ENCODE measurements at places on chromosomes 3 and 15.

DNA sequence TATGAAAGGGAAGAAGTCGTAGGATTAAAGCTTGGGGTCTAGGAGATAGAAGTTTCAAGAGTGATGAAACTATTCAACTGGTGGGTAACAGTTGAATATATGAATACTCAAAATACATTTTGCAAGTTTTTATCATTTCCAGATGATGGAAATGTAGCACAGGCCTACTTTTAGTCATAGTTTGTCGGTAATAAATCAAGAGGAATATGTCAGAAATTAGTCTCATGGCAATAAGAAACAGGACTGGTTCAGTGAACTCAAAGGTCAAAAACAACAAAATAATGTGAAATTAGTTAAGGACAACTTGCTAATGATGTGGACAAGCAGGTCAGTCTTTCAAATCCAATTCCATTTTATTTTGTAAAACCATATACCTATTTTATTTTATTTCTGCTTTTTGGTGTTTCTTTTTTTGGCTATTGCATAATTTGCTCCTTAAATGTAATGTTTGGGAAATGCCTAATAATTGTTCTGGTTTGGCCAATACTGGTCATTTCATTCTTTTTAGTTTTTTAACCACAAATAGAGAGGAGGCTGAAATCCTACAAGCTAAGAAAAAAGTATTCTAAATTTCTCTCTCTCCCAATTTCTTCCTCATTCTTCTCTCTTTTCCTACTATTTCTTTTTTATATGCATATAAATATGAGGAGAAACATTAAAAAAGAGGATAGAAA is 195.2 kb upstream of the ARHGEF26 start:
- no peak for DNase-seq

DNA sequence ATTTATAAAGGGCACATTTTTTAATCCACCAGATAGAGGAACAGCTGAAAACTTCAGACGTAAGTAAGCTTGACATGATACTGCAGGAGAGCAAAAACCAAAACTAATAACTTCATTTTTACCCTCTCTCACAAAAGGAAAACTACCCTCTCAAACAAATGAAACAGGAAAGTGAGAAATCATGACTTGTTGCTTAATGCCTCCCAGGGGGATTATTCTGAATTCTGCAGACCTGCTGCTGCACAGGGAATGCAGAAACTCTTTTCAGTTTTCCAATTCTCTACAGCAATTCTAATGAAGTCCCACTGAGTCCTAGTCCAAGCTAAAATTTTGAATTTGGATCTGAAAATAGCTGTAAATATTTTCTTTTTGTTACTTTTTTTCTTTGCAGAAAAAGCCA is 637.1 kb upstream of the CCDC54 start:
- no peak for DNase-seq

- DNase-seq = no peak
Measured at GRCh38 chr15:73001840-73002239, 50.4 kb upstream of the NEO1 start.

- DNase-seq = no peak
Measured at GRCh38 chr3:183108001-183108449, 8.7 kb upstream of the MCCC1 start.

- DNase-seq = no peak
Measured at GRCh38 chr3:10468613-10469354, 36.6 kb downstream of the ATP2B2 start.

- no peak for DNase-seq
Measured at GRCh38 chr3:4570840-4571621, 77.9 kb downstream of the ITPR1 start.

- DNase-seq = no peak
Measured at GRCh38 chr3:72171946-72172345, 387.0 kb upstream of the PROK2 start.

GRCh38 chr3:139755551-139755950 is 77.8 kb upstream of the NMNAT3 start:
- DNase-seq = no peak

DNA sequence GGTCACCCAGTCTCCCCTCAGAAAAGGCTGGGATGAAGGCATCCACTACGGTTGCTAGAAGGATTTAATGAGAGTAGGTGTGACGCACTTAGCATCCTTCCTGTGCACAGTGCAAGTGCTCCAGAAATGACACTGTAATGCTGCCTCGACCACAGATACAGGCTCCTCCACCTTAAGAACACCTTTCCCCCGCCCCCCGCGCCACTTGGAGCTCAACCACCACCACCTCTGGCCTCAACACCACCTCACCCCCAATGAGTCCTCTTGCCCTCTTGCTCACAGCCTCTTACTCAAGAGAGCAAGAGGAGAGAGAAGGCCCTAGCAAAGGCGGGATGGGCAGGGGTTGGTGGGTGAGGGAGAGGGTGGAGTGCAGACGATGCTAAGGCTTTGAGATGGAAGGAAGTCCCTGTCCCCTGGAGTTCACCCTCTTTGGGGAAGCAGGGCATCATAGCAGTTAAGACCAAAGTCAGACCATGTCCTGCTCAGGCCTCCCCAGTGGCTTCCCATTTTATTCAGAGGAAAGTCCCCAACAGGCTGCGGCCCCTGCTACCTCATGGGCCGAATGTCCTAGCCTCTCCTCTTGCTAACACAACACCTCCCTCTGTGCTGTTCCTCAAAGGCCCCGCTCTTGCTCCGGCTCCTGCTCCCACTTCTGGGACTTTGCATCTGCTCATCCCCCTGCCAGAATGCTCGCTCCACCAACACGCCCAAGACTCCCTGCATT is 8.3 kb downstream of the STARD5 start:
- DNase-seq = peak; percentile 57

DNA sequence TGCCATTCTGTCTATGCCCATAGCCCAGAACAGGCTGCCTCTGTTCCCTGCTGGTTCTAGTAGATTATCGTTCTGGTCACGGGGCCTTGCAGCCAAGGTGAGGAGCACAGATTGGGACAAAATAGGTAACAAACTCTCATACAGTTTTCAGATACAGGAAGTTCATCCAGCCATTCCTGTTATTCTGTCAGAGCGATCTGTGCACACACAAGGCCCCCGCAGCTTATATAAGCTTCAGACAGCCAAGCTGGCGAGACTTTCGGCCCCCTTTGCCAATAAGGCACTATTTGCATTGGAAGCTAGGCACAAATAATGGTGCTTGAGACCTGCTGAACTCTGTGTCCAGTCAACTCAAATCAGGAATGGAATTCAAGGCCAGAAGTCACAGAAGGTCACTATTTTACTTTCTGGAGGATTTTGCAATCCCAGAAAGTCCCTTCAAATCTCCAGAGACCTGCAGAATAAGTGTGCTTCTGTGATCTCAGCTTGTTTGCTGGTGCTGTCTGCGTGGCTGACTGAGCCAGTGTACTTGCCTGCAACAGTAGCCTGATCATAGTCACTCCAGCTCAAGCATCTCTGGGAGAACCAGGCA is 69.4 kb downstream of the BFSP2 start:
- DNase-seq = no peak

DNA sequence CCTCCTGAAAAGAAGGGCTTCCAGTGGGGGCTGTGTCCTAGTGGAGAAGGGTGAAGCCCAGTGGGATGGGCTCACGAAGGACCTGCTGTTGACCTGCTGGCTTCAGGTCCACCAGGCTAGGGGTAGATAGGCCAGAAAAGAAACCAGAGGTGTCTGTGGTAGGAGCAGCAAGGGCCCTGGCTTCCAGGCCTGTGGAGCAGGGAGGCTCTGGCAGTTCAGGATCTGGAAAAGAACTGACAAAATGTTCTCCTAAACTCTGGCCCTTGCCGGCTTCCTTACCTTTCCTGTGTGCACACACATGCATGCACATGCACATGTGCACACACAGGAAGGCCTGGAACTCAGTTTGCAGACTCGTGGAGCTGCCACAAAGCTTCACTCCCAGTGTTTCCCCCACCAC is 49.7 kb downstream of the ABHD2 start:
- DNase-seq = no peak

DNA sequence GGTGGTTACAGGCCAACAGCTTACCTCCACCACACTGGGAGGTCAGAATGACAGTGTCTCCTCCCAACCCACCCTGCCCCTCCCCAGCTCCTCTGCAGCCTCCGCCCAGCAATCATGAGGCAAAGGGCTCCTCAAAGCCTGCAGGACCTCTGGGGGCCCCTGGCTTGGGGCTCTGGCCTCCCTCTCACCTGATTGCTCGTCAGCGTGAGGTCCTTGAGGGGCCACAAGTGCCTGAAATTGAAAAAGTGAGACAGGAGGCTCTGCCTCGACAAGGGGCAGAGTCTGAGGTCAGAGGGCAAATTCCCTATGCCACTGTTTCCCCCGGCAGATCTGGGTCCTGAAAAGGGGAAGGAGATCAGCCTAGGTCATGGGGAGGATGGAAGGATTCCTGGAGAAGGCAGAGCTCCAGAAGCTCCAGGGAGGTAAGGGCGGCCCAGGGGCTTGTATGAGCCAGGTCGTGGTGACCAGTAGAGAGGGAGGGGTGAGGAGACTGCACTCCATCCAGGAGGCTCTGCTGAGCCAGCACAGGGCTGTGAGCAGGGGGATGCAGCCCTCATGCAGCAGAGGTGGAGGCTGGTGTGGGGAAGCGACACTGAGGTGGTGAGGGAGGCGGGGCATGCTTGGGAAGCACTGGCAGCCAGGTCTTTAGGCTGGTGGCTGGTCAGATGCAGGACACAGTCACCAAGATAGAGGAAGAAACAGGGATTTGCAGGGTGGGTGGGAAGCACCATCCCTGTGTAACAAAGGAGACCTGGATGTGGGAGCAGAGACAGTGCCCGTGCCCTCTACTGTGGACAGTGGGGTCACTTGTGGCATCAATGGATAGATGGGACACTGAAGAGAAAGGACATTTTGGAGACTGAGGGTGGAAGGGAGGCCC is 20.1 kb downstream of the ALS2CL start:
- DNase-seq = no peak

GRCh38 chr3:184176377-184177330 is 2.0 kb downstream of the AP2M1 start:
- no peak for DNase-seq

DNA sequence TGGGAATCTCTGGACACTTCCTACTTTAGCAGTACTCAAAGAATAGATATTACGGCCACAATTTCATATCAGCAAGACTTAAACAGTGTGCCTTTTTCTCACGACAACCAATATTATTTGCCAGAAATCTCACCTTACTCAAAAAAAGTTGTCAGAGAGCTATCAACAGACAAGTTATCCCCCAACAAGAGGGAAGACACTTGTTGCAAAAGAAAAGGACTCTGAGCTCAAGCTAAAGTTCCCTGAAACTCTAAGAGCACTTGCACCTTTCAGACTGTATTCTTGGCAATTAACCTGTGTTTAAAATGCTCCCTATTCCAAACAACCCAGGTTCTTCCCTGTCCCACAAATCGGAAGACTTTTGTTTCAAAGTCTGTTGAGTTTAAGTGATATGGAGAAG is 4.5 kb downstream of the LRIG1 start:
- no peak for DNase-seq

- DNase-seq = no peak
Measured at GRCh38 chr15:65385870-65386258, 8.1 kb upstream of the IGDCC3 start.

DNA sequence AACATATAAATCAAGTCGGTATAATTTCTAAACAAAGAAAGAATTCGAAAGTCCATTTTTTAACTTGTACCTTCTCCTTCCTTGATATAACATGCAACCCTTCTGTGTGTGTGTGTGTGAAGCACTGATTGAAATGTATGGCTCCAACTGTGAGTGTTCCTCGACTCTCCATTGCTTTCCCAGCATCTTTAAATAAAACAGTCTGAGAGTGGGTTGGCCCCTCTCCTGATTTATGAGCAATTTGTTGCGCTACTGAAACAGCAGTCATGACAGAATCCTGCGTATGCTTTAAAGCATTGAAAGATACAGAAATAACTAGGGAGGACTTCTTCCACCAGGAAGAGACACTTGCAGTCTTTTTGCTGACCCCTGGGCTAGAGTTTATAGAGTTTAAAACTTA is 340.0 kb upstream of the SATB1 start:
- no peak for DNase-seq

- no peak for DNase-seq
Measured at GRCh38 chr3:147758771-147759170, 349.6 kb downstream of the ZIC1 start.

GRCh38 chr15:60390231-60390630 is 7.6 kb downstream of the ANXA2 start:
- no peak for DNase-seq

DNA sequence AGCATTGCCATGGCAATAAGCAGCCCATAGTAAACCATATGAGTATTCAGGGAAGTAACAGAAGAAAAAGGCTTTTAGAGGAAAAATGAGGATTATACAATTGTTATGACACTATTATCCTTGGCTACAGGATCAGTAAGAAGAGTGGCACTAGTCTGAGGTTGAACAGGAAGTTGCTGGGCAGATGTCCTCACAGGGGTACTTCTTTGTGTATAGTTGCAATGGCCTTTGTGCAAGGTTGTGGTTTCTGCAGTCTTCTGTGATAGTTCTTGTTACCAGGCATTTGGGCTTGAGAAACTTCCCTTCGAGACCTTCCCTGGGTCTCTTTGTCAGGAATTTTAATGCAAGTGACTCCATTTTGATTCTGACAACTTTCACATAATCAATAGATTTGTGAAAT is 100.6 kb upstream of the ATP11B start:
- no peak for DNase-seq

GRCh38 chr3:103693831-103694230 is 1259.0 kb downstream of the ZPLD1 start:
- no peak for DNase-seq

DNA sequence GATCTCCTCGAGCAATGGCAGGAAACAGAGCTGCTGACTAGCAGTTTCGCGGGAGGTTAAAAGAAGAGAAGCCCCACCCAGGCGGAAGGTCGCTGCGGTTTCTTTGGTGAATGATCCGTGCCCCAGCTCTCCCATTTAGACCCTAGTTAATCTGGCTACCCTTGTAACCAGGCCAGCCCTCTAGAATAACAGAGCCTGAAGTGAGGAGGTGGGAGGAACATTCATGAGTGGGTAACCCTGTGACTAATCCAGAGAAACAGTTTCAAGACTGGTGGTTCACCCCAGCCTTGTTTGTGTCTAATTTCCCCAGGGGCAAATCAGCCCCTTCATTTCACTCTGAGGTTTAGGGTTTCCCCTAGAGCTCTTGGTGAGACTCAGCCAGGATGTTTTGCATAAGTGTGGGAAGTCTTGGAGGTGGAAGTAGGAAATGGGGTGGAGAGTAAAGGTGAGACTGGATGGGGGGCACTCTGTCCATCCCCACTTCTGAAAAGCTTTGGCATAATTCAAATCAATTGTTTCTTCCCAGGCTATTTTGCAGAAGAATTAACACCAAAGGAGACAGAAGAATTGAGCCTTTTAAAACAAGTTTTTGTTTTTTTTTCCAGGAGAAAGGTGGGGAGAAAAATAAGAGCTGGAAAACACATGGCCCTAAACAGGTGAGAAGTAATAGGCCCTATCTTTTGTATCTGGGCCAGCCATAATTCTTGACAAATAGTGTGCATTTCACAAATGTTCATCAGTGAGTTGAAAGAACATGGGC is 303.1 kb downstream of the RPLP1 start:
- DNase-seq = peak; percentile 87

- DNase-seq = no peak
Measured at GRCh38 chr3:61315871-61316270, 64.6 kb upstream of the FHIT start.

DNA sequence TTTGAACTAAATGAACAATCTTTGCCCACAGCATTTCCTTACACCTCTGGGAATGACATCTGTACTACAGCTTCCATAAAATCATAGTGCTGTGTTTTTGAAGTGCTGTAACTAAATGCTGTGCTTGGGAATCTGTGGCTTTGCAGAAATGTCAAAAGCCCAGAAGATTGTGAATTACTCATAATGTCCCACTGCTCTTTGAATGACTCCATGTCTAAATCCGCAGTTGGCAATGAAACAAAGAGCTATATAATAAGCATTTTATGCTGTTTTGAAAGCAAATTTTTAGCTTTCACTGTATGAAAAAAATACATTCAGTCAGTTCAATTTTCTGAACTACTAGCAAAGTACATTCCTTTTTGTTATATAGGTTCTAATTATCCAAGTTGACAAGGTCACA is 88.6 kb upstream of the ADAMTS17 start:
- DNase-seq = no peak

All from stimulated activated CD8-positive, alpha-beta memory T cell treated with anti-CD3 and anti-CD28 coated beads, Interleukin-4, amount 100 ng/mL, for 48 hours (primary cell).